Osteoblast (primary cell): ENCODE measurements at places on chromosomes 4 and X. TPM values are rescaled to one million over a fixed set of nuclear protein-coding genes. Genes with fewer than 3 reads are reported as not detected.

GRCh38 chr4:113007151-113007550 lies 42.3 kb upstream of the ANK2 start:
- H3K4me3 ChIP-seq = no peak overlapping the region
- H3K4me1 ChIP-seq = no peaks in the 10 kb centered on the region
- H3K36me3 ChIP-seq = no peaks in the 10 kb centered on the region
- H3K27ac ChIP-seq = no peak overlapping the region
- H3K27me3 ChIP-seq = no peaks in the 10 kb centered on the region

GRCh38 chrX:10597871-10598270 lies 22.5 kb downstream of the MID1 start:
- H3K36me3 ChIP-seq = no peaks in the 10 kb centered on the region
- peaks cover 8% of the 10 kb centered on the region for H3K4me1 ChIP-seq
- H3K27ac ChIP-seq = no peak overlapping the region
- DNase-seq = no peak
- H3K4me3 ChIP-seq = no peak overlapping the region

DNA sequence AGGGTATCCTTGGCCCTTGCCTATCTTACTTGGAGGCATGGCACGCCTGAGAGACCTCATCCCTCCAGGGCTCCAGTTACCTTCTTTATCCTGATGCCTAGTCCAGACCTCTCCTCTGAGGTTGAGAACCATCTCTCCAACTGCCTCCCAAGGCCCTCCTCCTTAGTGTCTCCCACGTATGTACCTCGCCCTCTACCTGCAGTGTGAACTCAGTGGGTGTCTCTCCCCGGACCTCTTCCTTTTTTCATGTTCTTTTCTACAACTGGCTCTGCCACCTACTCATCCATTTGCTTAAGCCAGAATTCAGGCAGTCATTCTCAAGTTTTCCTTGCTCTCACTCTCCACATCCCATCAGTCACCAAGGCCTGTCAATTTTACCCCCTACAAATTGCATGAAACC lies 16.6 kb downstream of the RPS4X start:
- H3K4me3 ChIP-seq = no peak overlapping the region
- H3K27ac ChIP-seq = no peak overlapping the region
- peaks cover 8% of the 10 kb centered on the region for H3K27me3 ChIP-seq
- no peaks in the 10 kb centered on the region for H3K36me3 ChIP-seq
- DNase-seq = no peak
- peaks cover 6% of the 10 kb centered on the region for H3K4me1 ChIP-seq

- peaks cover 7% of the 10 kb centered on the region for H3K4me1 ChIP-seq
- H3K27ac ChIP-seq = no peak overlapping the region
- H3K4me3 ChIP-seq = no peak overlapping the region
These were observed 1.0 kb upstream of the PRDX4 start for GRCh38 chrX:23666282-23666681.

GRCh38 chr4:69843932-69844331 lies 16.0 kb downstream of the SULT1E1 start:
- H3K27ac ChIP-seq = no peak overlapping the region
- DNase-seq = no peak
- H3K27me3 ChIP-seq = no peaks in the 10 kb centered on the region
- H3K4me1 ChIP-seq = no peaks in the 10 kb centered on the region
- H3K36me3 ChIP-seq = no peaks in the 10 kb centered on the region
- H3K4me3 ChIP-seq = no peak overlapping the region

DNA sequence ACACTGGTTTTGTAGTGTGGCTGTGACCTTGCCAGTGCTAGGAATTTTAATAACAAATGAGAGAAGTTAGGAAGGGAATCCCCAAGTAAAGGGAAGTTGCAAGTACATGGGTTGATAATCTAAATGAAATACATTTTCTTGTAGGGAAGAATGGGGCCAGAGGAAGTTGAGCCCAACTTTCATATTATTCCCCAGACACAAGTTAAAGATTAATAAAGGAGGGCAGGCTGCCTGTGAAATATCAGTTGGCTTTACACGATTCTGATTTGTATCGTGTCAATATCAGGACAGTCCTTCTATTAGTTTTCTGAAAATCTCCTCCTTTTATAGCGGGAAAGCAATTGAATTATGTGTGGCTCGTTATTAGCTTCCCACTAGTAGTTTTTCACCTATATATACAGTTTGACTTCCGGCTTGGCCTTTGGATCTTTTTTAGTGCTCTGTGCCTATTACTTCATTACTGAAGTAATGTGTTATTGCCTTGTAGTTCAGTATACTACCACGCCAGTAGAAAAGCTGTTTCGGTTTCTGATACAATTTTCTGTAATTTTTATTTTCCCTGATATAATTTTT lies 1.7 kb downstream of the PDLIM5 start:
- H3K27ac ChIP-seq = peak overlapping the region; percentile 86
- peaks cover 29% of the 10 kb centered on the region for H3K36me3 ChIP-seq
- no peaks in the 10 kb centered on the region for H3K27me3 ChIP-seq
- H3K4me3 ChIP-seq = peak overlapping the region; percentile 97

DNA sequence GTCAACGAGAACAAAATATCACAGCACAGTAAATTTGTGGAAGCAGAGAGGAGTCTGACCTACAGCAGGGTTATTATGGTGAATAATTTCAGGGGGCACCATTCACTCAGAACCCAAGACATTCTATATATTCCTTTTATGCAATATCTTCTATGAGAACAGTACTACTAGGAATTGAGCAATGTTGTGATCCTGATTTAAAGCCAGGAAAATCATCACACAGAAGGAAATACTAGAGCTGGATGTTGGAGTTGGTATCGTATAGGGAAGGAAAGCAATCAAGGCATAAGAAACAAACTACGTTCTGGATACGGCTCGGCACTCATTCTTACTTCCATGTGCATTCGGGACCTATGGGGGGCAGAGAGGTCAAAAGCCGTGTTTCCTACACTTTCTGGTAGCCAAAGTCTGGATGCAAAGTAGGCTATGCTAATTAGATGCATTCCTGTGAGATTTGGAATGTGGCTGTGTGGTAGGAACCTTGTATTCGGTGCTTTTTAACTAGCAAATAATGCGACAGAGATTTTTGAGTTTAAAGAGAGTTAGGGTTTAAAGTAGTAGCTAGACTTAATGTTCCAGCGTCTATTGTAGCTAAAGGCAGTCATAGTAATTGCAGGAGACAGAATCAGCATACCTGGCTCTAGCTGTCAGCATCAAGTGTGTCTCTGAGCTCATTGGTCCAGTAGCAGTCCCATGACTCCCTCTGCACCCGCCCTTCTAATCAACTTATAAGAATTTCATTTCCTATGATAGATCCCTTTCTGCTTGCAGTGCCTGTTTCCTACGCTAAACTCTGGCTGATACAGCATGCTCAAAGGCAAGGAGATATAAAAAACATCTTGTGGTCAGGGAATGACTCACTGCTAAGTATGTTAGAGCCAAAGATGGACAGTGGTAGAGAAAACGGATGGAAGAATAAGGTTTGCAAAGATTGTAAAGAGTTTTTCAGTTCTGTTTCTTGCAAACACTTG lies 43.3 kb upstream of the PDGFC start:
- peak; percentile 61 for DNase-seq
- H3K27ac ChIP-seq = peak overlapping the region; percentile 65
- H3K4me1 ChIP-seq = peaks cover 28% of the 10 kb centered on the region
- H3K4me3 ChIP-seq = peak overlapping the region; percentile 48
- H3K27me3 ChIP-seq = no peaks in the 10 kb centered on the region

UGT2B10 gene
- not detected in 2 replicates for total RNA-seq

CLDN34 gene
- under 0.01 TPM in 1 of 2 replicates, not detected in the other for total RNA-seq

KIF4A gene
- total RNA-seq = 2.1 and 2.2 TPM in 2 replicates

SSX5 gene
- not detected in 2 replicates for total RNA-seq

LAMP2 gene
- 237 and 294 TPM in 2 replicates for total RNA-seq
